ENCODE measurements at places on chromosomes 16 and 17.
A peak's percentile ranks its signal among the peaks of the same experiment; 100 is the strongest.

GRCh38 chr17:21303441-21304065 is 19.0 kb downstream of the MAP2K3 start:
- no peak for DNase-seq

- peak; percentile 10 for DNase-seq
Observed at GRCh38 chr16:47037396-47037745, 63.9 kb upstream of the DNAJA2 start.

DNA sequence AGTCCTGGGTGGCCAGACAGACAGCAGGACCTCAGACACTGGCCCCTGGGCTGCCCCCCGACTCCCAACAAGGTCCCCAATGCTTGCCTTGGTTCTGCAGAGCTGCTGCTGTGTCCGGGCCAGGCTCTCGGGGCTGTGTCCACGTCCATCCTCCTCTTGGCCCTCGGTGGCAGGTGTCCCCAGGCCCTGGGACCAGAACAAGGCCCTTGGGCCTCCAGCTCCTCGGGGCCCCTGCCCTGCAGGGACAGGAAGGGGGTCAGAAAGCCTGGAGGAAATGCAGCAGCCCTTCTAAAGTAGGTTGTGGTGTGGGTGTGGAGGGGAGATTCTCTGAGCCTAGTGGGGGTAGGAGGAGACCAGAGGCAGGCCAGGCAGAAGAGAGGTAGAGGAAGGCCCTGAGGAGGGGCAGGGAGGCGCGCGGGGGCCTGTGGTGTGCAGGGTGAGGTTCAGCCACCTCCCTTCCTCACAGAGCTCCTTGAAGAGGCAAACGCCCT is 2.5 kb upstream of the AXIN1 start:
- no peak for DNase-seq

DNA sequence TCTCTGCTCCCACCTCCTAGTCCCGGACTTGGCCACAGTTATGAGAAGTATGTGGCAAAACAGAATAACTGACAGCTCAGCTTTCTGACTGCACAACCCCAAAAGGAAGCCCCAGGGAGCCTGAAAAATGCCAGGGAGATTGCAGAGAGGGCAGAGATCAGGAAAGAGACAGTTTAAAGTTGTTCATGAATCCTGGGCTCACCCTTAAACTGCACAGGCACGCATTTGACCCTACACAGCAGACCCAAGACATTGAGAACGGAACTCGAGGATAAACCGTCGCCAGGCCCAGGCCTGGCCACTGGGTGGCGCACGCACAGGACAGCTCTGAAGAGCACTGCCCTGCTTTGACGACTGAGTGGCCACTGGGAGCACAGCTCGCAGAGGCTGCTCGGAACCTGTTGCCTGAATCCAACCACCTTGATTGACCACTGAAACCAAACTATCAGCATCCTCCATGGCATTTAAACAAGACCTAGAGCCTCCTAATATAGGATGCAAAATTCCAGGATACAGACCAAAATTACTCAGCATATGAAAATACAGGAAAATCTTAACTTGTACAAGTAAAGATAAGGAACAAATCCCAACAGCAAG is 114.0 kb downstream of the C16orf95 start:
- peak; percentile 75 for DNase-seq

DNA sequence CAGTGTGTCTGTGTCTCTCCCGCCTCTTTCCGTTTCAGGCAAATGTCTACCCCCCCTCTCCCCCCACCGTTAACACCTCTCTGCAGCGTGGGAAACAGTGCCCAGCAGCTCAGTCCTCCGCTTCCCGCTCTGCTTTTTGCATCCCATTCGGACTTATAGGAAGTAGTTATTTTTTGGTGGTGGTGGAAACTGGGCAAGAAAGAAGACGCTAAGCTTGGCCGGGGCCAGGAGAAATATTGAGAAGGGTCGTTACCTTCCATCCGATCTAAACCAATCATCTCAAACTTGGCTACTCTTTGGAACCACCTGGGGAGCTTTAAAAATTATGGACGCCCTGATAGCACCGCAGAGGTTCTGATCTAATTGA is 499 bp upstream of the HLF start:
- peak; percentile 41 for DNase-seq

- DNase-seq: no peak
Observed at GRCh38 chr17:13036751-13037150, 18.9 kb upstream of the ELAC2 start.

DNA sequence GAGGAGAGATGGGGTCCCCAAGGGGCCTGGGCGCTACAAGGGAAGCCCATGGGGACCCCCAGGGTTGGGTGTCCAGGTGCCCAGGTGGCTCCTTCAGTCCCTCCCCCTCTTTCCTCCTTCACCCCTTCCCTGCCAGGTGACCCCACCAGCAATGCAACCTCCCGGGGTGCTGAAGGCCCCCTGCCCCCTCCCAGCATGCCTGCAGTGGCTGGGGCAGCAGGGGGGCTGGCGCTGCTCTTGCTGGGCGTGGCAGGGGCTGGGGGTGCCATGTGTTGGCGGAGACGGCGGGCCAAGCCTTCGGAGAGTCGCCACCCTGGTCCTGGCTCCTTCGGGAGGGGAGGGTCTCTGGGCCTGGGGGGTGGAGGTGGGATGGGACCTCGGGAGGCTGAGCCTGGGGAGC is 4.0 kb downstream of the EFNB3 start:
- DNase-seq: no peak

DNA sequence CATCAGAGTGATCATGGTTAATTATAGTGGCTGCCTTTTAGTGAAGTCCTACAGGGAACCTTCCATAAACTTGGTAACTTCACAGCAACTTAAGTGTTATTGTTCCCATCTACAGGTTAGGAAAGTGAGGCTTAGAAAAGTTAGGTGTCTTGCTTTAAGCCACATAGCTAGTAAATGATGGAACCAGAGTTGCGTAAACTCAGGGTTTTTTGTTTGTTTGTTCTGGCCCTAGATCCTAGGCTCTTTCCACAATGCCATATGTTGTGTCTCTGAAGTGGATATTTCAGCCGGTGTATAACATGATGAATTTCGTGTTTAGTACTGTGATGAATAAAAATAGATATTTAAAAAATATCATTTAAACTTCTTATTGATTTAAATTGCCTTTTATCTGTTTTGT is 27.6 kb downstream of the DNAH9 start:
- no peak for DNase-seq

DNA sequence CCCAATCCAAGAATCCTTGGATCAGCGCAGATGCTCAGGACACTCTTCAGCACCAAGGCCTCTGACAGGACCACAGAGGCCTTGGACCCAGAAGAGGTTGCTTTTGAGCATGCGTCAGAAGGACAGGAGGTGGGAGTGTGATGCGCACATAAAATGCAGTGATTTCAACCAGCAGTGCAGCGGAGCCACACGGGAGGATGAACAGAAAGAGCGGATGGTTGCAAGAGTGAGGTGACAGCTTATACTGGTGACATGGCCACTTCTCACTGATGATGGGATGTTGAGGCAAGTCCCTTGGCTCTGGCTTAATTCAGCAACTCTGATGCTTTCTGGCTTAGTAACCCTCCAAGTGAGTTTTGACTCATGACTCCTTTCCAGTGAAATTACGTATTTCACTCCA is 25.2 kb upstream of the ERN1 start:
- DNase-seq: no peak

DNA sequence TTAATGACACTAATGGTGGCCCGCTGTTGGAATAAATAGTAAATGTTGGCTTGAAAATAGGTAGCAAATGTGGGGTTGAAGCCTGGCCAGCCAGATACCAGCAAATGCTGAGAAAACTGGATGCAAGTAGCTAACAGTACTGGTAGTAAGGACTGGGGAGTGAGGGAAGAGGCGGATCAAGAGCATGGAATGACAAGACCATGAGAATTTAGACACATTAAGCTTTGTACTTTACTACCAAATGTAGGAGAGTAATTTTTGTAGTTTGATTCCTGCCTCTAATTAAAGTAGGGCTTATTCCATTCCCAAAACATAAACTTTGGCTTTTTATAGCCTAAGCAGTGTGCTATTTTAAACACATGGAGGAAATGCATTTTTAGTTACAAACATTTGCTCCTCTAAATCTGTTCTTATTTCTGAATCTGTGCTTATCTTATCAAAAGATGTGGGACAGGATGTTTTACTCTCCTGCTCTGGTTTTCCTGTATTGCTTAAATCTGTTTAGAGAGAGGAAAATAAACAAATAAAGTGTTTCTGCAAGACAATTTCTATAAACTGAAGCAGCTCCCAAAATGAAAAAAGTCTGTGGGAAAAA is 44.1 kb downstream of the CFDP1 start:
- DNase-seq: no peak

DNA sequence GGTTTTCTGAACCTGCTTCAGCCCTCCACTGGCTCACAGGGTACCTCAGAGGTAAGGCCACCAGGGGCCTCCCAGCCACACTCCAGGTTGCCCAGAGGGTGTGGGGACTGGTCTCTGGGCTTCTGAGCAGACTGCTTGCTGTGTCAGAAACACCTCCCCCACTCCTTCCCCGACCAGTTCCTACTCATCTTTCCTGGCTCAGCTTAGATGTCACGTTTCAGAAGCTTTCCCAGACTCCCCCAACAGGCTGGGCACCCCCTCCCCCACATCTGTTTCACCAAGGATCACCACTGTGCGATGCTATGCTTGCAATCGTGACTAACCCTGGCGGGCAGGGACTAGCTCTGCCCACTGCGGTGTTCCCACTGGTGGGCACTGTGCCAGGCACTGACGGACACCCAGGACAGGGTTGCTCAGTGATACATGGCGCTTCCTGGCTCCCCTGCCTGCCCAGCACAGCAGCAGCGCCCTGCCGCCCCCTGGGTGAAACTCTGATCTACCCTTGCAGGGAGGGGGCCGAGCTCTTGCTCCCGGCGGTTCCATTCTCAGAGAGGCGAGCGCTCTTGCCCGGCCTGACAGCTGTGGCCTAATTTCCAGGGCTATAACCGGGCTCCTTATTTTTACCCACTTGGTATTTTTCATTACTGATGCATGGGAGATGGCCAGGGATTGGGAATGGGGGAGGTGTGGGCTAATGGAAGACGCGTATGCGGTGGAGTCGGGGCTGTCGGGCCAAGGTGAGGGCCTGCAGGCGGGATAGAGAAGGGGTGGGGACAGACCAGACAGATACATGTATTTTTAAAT is 29.4 kb upstream of the MTSS2 start:
- peak; percentile 89 for DNase-seq

- DNase-seq: no peak
Observed at GRCh38 chr16:87607223-87607622, 4.9 kb downstream of the JPH3 start.

- DNase-seq: no peak
Observed at GRCh38 chr17:64289741-64290141, 26.7 kb upstream of the TEX2 start.

- DNase-seq: no peak
Observed at GRCh38 chr16:80303691-80304090, 237.1 kb upstream of the DYNLRB2 start.

- DNase-seq: no peak
Observed at GRCh38 chr17:7623661-7624060, 4.0 kb downstream of the SAT2 start.

- DNase-seq: peak; percentile 81
Observed at GRCh38 chr17:1122533-1123392, 57.0 kb downstream of the ABR start.

- DNase-seq: peak; percentile 16
Observed at GRCh38 chr17:37791447-37792399, 46.9 kb upstream of the HNF1B start.
